ENCODE measurements at places on chromosomes 2 and 18.
A peak's percentile ranks its signal among the peaks of the same experiment; 100 is the strongest.

DNA sequence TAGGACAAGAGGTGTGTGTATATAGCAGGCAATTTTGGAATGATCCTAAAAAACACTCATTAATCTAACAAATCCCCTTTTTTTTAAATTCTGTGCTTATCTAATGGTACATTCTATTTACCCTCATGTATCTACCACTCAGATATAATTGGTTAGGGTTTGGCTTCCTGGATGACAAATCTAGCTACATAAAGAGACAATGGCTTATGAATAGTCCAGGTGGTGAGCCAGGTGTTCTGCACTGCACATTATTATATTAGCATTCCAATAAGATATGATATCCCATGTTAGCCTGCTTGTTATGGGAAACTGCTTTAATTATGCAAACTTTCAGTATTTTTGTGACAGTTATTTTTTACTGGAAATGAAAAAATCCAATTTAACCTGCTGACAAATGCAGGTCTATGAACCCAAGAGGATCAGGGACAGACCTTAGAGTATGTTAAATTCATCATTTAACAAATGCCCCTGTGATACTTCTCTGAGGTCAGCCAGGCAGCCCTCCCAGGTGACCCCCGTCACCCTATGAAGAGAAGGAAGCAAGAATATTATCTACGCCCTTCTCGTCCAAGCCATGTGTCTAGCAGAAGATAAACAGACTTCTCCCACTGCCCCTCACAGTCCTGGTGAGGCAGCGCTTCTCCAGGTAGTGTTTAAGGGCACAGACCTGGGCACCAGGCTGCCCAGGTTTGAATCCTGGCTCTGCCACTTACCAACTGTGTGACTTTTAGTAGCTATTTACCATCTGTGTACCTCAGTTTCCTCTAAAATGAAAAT is 83.0 kb downstream of the ADD2 start:
- no peak for DNase-seq

DNA sequence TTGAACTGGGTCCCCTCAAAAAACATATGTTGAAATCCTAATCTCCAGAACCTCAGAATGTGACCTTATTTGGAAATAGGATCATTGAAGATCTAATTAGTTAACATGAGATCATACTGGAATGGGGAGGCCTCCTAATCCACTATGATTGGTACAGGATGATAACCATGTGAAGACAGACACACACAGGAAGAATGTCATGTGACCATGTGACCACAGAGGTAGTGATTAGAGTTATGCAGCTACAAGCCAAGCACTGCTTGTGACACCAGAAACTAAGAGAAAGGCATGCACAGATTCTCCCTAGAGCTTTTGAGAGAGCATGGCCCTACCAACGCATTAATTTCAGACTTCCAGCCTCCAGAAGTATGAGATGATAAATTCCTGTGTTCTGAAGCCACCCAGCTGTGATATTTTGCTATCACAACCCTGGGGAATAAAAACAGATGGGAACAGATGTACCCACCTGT is 47.0 kb upstream of the TGIF1 start:
- peak; percentile 87 for DNase-seq

DNA sequence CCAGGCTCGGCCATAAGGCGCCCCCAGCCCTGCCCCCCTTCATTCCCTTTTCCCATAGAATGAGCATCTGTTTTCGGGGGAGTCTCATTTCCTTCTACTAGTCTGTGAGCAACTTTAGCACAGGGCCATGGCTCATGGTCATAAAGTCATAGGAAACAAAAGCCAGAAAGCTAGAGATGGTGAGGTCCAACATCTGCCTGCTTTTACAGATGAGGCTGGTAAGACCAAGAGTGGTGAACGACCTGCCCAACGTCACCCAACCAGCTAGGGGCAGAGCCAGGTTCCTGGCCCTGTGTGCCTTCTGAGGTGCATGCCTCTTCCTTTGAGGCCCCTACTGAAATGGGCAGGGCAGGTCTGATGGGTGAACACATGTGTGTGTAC is 212.7 kb downstream of the DYSF start:
- no peak for DNase-seq

DNA sequence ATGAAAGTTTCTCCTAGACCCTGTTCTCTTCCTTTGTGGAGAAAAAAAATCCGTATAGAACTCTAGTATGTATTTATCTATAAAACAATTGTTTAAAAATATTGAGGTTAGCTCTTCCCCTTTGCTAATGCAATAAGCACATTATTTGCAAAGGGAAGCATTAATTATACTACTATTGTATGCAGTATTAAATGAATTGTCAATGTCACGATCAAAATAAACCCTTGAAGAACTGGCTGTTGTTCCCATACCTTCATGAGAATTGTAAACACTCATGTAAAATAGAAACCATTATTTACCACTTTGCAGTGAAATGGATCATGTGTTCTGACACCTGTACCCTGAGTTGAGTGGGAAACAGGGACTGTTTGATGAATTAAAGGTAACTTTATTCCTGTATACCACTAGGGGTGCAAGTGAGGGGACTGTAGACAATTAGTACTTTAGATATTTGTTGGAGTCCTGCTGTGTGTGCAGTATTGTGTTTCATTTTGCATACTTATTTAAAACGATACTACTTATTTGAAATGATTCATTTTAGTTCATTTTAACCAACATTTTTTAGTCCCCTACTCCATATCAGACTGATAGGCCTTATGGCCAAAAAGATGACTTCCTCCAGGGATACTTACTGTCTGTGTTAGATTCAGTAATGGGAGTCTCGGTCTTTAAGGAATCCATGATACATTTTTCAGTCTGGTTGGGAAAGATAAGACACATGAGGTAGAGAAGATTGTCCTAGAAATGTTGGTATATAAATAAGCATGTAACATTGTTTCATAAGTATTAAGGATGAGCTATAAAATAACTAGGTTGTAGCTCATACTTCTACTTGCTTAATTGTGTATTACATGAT is 7.9 kb downstream of the PKP4 start:
- peak; percentile 69 for DNase-seq

GRCh38 chr2:29689666-29690065 is 231.7 kb downstream of the ALK start:
- DNase-seq, result no peak

- DNase-seq, result peak; percentile 56
Measured at GRCh38 chr2:156437272-156437930, 1.2 kb downstream of the GPD2 start.

DNA sequence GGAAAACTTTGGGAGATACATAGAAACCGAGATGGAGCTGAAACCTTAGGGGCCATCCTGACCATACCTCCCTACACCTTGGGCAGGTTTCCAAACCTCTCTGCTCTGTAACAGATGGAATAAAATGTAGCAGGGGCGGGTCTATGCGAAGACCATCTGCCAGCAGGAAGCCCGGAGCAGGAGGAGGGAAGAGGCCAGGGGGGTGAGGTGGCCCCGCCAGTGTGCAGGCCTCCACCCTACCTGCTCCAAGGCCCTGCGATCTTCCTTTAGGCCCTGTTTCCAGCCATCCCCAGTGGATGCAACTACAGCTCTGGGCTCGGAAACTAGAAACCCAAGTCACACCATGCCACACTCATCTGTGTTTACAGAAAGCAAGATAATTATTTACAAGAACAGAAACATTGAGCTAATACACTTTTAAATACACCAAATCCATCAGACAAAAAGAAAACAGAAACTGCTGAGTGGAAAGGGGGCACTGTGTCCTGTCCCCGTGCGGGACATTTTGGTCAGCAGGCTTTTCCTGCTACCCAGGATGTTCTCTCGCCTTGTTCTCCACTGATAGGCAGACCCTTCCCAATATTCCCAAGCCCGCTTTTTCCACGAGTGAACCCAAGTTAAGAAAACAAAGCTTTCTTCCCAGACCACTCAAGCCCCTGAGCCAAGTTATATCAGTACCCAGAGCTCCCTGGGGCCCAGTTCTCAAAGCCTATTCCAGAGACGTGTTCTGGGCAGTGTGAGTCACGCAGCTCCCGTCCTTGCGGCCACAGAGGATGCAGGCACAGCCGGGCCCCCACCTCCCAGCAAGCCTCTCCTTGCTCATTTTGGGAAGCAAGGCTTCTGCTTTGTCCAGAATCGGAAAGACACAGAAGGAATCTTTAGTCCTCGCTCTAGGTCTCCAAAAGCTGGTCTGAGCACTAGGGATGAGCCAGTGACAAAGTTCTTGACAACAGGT is 17.3 kb downstream of the CIB4 start:
- DNase-seq, result peak; percentile 29

- no peak for DNase-seq
Measured at GRCh38 chr2:239204876-239205468, 195.8 kb downstream of the HDAC4 start.

GRCh38 chr2:37544591-37545031 is 126.8 kb downstream of the CDC42EP3 start:
- DNase-seq, result no peak

DNA sequence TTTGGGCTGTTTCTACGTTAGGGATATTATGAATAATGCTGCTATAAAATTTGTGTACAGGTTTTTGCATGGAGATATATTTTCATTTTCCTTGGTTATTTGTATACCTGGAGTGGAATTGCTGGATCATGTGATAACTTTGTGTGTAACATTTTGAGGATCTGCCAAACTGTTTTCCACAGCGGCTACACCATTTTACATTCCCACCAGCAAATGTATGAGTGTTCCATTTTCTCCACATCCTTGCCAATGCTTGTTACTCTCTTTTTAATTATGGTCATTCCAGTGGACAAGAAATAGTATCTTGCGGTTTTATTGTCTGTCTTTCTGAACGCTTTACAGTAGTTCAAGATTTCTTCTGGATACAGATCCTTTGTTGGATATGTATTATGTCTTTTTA is 13.6 kb downstream of the GORASP2 start:
- DNase-seq, result no peak

DNA sequence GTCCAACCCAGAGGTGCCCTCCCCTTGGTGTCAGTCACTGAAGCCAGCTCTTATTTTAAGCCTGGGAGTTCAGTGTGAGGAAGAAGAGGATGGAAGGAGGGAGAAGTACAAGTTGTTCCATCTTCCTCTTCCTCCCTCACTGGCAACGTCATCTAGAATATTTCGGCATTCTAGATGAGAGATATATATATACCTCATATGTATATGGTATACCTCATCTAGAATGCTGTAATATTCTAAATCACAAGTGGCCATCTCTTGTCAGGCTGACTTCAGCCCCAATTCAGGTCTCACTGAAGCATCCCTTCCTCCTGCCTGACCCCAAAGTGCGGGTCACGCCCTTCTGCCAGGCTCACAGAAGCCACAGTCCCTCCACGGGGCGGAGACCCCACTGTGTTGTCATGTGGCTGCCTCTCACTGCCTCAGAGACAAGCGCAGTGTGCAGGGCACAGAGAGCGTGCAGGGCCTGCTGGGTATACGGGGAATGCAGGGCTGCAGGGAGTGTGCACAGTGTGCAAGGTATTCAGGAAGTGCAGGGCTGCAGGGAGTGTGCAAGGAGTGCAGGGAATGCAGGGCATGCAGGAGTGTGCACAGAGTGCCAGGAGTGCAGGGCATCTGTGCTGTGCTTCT is 32.8 kb upstream of the B3GNT7 start:
- no peak for DNase-seq

DNA sequence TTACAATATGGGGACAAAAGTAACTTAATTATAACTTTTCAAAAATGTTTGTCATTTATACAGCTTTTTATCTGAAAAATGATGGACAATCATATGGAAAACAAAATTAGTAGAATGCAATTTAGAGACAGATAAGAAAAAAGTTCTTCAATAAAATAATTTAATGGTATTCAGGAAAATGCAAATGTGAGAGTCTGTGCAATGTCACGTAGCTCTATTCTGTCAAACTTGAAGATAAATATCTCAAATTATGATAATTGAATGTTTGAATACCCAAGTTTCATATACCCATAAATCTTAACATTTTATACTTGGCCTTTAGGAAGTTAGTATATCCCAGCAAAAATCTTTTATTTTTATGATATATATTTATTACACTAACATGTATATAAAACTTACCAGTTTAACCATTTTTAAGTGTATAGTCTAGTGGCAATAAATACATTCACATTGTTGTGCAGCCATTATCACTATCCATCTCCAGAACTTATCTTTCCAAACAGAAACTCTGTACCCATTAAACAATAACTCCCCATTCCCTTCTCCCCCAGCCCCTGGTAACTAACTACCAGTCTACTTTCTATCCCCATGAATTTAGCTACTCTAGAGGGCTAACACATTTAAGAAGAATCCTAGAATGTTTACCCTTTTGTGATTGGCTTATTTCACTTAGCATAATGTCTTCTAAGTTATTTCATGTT is 311.5 kb downstream of the SOCS6 start:
- DNase-seq, result no peak

- DNase-seq, result no peak
Measured at GRCh38 chr18:30944773-30945417, 97.6 kb downstream of the DSC3 start.

GRCh38 chr2:64462940-64463700 is 9.2 kb downstream of the LGALSL start:
- peak; percentile 50 for DNase-seq

- DNase-seq, result peak; percentile 46
Measured at GRCh38 chr18:6885992-6886796, 156.7 kb downstream of the ARHGAP28 start.

DNA sequence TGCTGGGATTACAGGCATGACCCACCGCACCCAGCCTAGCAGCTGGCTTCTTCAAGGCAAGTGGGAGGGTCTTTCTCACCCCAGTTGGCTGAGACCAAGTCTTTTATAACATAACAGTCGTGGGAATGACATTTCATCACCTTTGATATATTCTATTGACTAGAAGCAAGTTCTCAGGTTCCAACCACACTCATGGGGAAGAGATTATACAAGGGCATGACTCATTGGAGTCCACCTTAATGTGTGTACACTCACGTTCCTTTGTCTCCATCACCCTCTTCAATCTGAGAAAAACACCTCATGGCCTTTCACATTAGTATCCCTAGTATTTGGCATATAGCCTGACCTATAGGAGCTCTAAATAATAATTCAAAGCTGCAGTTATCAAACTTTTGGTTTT is 2.8 kb upstream of the BBS5 start:
- DNase-seq, result peak; percentile 56

DNA sequence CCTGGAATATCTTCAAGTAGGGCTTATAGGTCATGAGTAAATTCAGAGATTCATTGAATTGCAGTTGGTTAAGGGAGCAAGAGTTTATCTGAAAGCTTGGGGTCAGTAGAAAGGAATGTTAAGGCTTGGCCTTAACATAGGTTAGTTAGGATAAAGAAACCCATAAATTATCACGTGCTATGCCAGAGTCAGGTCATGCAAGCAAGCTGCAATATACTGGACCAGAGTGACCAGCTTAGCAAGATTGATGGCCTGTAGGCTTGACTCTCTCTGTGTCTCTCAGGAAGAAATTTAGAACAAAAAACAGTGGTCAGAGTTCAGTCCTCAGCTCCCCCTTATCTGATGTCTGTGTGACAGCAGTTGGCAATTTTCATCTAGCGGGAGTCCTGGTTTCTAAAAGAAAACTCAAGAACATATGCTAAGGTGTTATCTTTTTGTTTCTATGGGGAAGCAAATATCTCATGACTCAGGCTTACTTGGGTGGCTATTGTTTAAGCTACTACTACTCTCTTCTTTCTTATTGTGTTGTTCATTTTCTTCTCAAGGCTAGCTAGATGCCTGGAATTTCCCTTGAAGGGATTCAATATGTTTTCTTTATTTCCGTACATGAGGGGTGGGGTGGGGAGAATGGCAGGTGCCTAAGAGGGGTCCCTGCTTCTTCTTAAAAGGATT is 28.7 kb upstream of the MARCO start:
- DNase-seq, result no peak
